ENCODE measurements at places on chromosomes 6 and 20.

GRCh38 chr6:35191889-35192288 lies 21.9 kb upstream of the SCUBE3 start:
- no peak for DNase-seq

GRCh38 chr6:52808660-52809059 lies 5.0 kb upstream of the GSTA1 start:
- no peak for DNase-seq

- no peak for DNase-seq
Measured at GRCh38 chr6:123925842-123926399, 122.3 kb downstream of the NKAIN2 start.

GRCh38 chr20:59087829-59088433 lies 45.3 kb upstream of the PRELID3B start:
- DNase-seq = peak; percentile 64

- DNase-seq = peak; percentile 18
Measured at GRCh38 chr6:118551063-118552053, 3.3 kb downstream of the PLN start.

- DNase-seq = no peak
Measured at GRCh38 chr6:108941859-108942258, 93.6 kb downstream of the ARMC2 start.

Data from Daoy (cell line).